GM13977 (cell line): ENCODE measurements at places on chromosomes 7 and 10.

DNA sequence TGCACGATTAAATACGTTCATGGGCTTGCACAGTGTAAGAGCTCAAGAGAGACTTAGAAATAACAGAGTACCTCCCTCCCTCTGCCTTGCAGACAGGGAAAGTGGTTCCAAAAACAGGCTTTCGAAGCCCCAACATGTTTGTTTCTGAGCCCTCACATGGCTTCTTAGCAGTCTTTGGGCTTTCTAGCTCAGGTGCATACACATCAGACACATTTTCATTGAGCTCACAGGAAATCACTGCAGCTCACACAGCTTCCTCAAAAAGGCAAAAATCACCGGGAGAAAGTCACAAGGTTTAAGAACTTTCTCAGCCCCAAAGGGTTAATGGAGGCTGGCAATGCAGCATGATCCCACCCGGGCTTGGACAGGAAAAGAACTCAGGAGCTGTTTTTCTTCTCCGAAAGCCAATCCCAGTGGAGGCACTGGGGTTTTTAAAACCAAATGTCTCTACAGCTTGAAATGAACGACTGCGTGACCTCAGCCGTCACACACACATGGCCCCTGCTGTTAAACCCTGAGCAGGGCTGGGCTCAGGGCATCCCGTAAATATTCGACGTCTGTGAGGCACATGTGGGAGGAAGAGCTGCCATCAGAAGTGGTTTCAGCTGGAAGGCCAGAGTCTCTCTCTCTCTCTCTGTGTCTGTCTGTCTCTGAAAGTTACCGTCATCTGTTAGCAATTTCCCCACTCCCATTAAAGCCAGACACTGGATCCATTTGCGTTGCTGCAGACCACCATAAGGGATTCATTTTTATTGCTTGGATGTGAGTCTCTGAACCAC is 69.7 kb downstream of the CALML3 start:
- DNase-seq: no peak

GRCh38 chr10:80253266-80253962 is 36.0 kb downstream of the MAT1A start:
- DNase-seq: no peak

DNA sequence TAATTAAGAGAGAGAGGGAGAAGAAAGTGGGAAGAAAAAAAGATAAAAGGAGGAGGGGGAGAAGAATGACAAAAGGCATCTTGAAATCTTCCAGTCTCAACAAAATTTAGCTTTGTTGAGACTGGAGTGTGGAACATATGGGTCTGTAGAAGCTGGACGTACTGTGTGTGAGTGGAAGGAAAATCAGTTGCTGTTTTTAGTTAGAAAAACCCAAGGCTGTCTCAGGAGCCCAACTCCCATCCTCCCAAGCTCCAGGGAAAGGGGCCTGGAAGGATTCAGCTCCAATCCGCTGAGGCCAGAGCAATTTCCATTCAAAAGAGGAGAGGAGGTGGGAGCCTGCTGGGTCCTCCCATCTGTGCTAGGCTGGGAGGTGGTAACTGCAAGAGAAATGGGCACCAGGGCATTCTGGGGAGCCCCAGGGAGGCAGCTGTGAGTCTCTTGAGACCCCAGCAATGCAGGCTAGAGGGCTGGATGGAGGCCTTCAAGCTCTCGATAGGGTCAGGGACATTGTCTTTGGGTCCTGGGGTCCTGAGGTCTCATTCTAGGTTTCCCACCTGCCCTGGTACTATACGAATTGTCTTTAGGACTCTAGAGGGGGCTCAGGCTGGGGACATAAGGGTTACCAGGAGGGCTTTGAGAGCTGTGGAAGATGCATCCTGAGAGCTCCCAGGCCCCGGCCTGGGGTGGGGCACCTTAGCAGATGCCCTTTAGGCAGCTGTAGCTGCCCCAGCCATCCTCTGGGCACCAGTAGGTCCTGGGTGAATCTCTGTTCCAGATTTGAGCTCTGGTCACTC is 21.4 kb downstream of the ADCYAP1R1 start:
- no peak for DNase-seq

GRCh38 chr10:44253769-44254462 is 131.0 kb downstream of the CXCL12 start:
- DNase-seq: no peak

- no peak for DNase-seq
These were observed 349.9 kb upstream of the NFE2L3 start for GRCh38 chr7:25802057-25802456.

GRCh38 chr7:116552602-116553001 is 27.8 kb downstream of the CAV1 start:
- no peak for DNase-seq

DNA sequence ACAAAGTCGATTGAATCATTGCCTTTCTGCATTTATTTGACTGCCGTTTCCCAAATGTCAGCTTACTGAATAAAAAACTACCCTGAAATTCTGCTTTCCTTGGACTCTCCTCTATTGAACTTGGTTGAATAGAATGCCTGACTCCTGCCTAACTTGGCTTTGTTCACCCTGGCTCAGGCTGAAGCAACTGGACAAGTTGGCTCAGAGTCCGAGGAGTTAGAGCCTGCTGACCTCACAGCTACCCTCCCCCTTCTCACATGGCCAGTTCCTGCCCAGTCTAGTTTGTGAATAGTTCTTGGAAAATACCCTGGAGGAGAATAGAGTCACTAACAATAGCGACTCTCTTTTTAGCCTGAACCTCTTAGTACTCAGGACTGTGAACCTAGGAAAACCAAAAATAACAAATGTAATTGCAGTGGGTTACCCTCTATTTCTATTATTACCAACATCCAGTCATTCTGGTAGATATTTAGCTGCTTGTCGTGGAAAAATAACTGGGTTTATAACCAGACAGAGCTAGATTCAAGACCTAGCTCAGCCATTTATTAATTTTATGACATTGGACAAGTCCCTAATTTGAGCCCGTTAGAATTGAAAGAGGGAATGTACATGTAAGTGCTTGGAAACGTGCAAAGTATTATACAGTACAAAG is 17.3 kb upstream of the NRBF2 start:
- DNase-seq: no peak

- no peak for DNase-seq
These were observed 118.1 kb upstream of the LYZL2 start for GRCh38 chr10:30747633-30748032.

GRCh38 chr7:39265641-39266591 is 288.2 kb downstream of the POU6F2 start:
- DNase-seq: no peak

GRCh38 chr10:80580638-80581468 is 43.2 kb downstream of the SH2D4B start:
- DNase-seq: no peak

GRCh38 chr7:46569133-46569465 is 648.0 kb upstream of the IGFBP3 start:
- DNase-seq: no peak

GRCh38 chr7:47594406-47594805 is 12.5 kb upstream of the TNS3 start:
- DNase-seq: no peak

GRCh38 chr10:71528371-71529206 is 131.9 kb downstream of the CDH23 start:
- DNase-seq: no peak

DNA sequence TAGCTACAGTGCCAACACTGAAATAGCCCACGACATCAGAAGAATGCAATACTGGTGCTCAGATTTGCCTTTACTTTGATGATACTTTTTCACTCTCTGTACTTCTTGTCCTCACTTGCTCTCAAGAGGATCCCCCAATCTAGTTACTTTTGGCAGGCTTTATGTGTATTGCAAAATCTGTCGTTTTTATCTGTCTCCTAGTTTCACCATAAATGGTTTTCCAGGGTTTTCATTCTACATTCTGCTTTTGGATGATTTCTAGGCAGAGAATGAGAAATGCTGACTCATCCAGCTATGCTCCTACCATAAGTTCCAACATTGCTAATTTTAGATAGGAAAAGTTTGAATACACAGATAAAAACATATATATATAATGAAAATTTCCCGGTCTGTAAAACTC is 659.5 kb upstream of the NRG3 start:
- DNase-seq: no peak

DNA sequence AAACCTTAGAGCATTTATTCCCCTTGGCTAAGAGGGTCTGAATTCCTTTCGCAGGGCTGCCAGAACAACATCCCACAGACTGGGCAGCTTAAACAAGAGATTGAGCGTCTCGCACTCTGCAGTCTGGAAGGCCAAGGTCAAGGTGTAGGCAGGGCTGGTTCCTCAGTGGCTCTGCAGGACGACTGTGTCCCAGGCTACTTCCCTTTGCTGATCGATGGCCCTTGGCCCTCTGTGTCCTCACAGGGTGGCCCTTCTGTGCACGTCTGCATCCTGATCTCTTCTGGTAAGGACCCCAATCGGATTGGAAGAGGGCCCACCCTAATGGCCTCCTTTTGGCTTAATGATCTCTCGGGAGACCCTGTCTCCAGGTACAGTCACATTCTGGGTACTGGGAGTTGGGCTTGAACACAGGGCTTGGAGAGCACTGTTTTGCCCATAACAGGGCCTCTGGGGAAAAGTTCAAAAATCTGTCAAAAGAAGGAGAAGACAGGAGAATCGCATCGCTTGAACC is 35.1 kb upstream of the DNAJB6 start:
- no peak for DNase-seq

DNA sequence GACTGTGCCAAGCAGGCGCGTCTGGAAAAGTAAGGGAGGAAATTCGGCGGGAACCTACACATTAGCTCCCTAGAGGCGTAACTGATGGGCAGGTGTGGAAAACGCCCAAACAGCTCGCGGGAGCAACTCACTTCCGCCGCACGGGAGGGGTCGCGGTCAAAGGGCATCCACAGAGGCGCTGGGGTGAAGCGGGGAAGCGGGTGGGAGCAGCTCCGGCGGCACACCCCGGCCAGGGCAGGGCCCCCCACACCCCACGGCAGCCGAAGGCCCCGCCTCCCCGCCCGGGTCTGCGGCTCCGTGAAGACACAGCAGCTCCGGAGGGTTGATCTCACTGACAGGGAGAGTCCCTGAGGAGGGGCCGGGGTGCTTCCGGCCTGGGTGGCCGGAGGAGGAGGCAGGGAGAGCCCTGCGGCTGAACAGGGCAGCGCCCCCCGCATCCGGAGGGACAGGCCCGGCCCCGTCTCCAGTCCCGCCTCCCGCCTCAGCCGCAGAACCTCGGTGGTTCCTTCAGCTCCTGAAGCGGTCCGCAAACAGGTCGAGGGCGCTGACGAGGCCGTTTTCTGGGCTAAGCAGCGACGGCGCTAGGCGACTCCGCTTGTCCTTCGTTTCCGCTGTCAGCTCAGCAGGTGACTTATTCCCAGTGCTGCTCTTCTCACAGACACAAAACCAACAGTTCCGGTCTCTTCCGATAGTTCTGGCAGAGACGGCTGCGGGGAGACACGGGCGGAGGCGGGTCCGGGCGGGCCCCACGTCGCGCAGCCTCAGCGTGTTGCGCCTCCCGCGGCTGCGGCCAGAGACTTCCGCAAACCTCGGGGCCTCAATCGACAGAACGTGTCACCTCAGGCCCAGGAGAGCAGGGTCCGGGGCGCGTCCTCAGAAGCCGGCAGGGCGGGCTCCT is 276.1 kb downstream of the DNAJB6 start:
- peak; percentile 47 for DNase-seq

DNA sequence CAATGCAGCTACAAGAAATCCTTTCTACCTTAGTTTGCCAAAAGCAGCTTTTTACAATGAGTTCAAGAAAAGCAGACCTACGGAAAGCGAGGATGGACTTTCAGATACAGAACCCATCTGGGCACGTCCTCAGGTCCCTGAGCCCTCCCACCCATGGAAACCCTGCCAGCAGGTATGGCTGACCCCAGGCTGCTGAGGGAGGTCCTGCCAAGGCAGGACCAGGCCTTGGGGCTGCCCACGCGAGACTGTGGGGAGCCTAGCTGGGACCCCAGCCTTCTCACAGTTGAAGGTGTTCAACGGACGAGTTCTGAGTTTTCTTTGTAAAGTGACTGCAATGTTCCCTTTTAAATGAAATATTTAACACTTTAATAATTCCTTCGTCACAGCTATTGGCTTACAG is 245.0 kb downstream of the MGMT start:
- no peak for DNase-seq

GRCh38 chr10:77699080-77699645 is 61.6 kb upstream of the KCNMA1 start:
- no peak for DNase-seq

DNA sequence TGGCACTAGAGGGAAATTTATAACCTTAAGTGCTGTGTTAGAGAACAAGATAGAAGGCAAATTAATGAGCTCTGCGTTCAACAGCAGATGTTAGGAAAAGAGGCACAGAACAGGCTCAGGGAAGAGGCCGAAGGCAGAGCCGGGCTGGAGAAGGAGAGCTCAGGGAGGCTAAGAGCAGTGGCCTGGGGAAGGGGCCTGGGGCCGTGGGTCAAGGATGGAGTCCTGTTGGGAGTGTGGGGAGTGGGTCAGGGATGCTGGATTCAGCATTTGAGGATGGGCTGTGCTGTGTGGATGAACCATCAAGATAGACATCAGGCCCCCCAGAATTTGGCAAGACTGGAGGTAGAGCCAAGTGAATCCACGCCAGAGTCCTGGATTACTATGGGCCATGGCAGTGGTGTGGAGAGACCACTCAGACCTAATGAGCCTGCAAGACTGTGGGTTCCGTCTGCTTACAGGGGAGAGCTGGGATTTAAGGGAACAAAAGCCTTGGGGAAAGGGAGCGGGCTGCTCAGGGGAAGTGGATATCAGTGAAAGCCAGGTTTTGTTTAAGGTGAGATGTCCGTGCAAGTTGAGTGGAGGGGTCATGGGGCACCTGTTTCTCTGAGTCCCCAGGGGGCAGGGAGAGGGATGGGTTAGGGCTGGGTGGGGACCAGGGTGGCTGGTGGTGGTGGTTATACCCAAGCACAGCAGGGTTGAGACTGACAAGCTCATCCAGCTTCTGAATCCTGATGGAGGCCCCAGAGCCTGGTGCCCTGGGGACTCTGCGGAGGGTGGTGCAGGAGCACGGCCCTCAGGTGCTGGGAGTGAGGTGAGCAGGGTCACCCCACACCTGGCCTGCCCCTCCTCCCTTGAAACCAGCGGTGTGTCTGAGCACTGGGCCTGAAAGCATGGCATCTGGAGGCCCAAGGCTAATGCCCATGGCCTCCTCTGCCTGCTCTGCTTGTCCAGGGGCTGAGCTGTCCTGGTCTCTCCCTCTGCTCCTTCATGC is 101.7 kb downstream of the BMS1 start:
- DNase-seq: no peak

DNA sequence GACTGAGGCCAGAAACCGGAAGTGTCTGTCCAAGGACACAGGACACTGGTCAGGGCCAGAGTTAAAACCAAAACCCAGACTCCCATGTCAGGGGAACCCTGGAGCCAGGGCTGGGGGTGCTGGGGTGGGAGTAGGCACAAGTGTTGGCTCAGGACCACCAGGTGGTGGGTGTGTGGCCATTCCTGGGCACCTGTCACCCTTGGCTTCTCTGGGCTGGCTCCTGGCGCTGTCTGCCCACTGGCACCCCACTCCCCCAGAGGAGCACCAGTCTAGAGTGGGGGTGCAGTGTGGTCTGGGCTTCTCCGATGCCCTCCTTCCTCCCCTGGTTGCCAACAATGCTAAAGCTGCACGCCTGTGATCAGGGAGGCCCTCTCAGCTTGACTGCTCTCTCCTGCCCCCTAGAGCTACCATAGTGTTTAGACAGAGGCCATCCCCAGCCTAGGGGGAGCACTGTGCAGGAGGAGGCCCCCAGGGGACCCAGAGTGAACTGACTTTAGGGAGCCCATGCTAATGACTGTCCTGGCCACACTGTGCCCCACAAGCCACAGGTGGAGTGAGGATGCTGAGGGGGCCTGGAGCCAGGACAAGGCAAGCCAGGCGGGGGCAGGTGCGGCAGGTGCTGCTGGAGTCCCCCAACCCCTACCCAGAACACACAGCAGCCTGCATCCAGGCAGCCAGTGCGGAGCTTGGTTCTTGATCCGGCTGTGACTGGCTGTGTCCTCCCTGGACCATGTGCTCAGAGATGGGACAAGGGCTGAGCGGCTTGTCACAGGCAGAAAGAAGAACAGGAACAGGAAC is 11.0 kb downstream of the RASGEF1A start:
- DNase-seq: peak; percentile 80

- no peak for DNase-seq
These were observed 795.6 kb upstream of the GHITM start for GRCh38 chr10:83343676-83344075.
